ENCODE measurements at places on chromosomes 12 and 14.

DNA sequence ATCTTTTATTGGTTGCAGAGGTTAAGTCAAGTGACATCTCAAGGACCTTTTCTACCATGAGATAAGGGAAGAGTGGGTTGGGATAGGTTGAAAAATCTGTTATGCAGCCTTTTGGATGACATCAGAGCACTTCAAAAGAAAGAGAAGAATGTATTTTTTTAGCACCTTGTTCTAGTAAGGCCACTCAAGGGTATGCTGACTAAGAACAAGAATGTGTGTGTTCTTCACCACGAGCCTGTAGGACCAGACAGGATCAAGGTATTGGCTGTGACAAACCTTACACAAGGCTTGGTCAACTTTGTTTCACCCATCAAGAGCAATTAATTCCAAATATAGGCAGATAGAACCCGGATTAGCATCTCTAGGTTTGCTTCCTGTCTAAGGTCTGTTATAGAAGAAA lies 142.5 kb downstream of the SAMD4A start:
- DNase-seq = no peak

GRCh38 chr12:113796066-113796827 lies 169.9 kb downstream of the RBM19 start:
- DNase-seq = no peak

GRCh38 chr12:13071305-13072280 lies 27.4 kb downstream of the FAM234B start:
- DNase-seq = no peak

GRCh38 chr12:124837958-124838803 lies 25.5 kb downstream of the SCARB1 start:
- DNase-seq = peak; percentile 96

DNA sequence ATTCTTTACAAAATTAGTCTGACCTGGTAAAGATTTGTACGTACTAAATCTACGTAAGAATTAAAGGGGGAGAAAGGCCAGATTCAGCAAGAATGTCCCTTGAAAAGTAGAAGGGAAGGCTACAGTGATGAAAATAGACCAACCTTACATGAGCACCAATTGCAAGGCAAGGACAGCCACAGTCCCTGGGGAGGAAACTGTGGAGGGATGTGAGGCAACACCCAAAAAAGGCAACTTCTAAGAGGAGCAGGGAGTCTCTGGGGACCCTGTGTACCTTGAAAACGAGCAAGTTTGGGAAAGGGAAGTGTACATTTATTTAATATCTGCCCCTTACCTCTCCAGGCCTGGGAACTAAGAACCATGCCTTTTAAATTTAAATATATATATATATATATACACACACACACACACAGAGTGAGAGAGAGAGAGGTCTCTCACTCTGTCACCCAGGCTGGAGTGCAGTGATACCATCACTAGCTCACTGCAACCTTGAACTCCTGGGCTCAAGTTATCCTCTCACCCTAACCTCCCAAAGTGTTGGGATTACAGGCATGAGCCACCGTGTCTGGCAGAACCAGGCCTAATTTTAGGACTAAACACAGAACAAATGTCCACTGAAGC lies 56.4 kb downstream of the TMCC3 start:
- no peak for DNase-seq

GRCh38 chr14:104151566-104152245 lies 13.3 kb downstream of the KIF26A start:
- DNase-seq = no peak

DNA sequence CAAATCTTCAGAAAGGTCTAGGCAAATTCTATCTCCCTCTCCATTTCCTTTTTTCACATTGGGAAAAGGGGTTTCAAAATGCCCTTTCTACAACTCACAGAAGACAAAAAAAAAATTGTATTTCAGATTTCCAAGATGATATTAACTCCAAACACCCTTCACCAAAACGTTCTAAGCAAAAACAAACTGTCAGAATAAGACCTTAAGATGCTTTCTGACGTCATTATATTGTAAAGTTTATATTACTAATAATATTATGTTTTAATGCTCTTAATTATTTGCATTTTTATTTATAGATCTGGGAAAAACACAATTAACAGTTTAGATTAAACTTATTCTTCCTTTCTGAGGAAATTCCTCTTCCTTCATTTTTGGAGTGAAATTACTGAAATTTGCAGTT lies 624.2 kb downstream of the GALC start:
- DNase-seq = no peak

DNA sequence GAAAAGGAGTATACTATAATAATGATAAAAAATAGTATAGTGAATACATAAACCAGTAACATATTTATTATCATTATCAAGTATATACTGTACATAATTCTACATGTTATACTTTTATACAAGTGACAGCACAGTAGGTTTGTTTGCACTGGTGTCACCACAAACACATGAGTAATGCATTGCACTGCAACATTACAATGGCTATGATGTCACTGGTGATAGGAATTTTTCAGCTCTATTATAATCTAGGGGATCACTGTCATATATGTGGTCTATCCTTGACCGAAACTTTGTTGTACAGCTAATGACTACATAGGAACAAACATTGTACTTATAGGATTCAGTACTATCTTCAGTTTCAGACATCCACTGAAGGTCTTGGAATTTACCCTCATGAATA lies 165.8 kb upstream of the SYT1 start:
- DNase-seq = no peak

- no peak for DNase-seq
These were observed 912.7 kb upstream of the LRFN5 start for GRCh38 chr14:40694023-40694422.

DNA sequence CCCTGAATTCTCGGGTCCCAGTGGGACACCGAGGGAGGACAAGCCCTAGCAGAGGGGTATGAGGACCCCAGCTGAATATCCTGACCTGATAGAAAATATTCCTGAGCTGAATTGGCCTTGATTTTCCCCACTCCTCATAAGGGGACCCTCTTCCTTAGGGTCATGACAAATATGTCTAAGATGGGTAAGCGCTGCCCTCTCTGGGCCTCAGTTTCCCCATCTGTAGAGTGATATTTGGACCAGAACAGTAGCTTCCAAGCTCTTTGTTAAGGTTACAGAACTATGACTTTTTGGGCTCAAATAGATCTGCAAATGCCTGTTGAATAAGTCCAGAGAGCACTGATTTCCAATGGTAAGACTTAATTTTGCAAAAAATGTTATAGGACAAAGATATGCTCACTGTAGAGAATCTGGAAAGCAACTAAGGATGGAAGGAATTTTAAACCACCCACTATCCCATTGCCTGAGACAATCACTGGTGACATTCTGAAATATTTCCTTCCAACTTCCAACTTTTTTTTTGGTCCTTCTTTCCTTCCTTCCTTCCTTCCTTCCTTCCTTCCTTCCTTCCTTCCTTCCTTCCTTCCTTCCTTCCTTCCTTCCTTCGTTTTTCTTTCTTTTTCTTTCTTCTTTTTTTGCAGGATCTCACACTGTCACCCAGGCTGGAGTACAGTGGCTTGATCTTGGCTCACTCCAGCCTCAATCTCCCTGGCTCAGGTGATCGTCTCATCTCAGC lies 32.0 kb downstream of the MYL2 start:
- DNase-seq = no peak

DNA sequence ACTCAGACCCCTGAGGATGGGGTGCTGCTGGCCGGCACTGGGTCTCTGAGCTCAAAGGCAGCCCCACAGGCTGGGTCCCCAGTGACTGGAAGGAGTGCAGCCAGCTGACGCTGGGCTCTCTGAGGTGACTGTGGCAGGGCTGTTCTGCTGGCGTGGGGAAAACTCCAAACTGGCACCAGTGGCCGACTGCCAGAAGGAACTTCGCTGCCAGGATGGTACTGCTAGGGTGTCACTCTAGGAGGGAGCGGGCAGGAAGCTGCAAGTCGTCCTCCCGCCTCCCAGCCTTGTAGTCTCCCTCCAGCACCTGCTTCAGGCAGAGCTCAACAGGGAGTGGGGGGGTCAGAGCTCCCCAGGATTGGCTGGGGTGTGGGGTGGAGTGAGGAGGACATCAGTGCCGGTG lies 41.3 kb downstream of the CDC42BPB start:
- no peak for DNase-seq

GRCh38 chr12:6851153-6851920 lies at the start of gene CDCA3:
CDCA3 (minus strand) TSS chr12:6851286; CDS start chr12:6850952, 334 bp downstream.
- DNase-seq = peak; percentile 96

All from skeletal muscle cell (primary cell).